ENCODE measurements at places on chromosomes 7 and 10. TPM values are rescaled to one million over a fixed set of nuclear protein-coding genes. Genes with fewer than 3 reads are reported as not detected.
A peak's percentile ranks its signal among the peaks of the same experiment; 100 is the strongest.

COL17A1 gene
- 0.14 TPM for polyA plus RNA-seq

PTN gene
- polyA plus RNA-seq = 187 TPM

DNA sequence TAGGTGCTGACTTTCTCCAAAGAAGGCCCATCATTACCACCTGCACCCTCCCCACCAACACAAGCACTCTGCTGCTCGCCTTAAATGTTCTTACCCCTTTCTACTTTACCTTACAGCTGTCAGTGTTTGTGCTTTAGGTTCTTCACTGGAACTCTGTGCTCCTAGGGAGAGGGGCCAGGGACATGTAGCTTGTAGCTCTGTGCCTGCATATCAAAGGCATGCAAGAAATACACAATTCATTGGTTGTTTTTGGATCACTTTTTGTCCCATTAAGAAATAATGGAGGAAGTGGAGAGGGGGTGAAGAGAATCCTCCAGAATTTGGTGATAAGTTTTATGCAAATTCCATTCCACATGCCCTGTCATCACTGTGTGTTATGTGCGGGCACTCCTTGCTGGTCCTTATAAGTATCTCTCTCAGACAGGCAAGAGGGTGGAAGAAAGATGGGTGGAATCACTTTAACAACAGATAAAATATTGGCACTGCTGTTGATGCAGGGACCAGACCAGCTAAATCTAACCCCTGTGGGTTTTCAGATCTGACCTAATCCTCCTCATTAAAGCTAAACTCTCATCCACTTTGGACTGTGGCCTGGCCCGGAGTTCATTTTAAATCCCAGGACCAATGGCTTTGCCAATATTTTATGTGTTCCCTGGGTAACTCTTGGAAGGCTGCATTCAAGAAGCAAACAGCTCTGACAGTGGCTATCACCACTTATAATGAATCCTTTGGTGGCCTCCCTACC is 375.8 kb upstream of the NFE2L3 start:
- no peak for DNase-seq

DNA sequence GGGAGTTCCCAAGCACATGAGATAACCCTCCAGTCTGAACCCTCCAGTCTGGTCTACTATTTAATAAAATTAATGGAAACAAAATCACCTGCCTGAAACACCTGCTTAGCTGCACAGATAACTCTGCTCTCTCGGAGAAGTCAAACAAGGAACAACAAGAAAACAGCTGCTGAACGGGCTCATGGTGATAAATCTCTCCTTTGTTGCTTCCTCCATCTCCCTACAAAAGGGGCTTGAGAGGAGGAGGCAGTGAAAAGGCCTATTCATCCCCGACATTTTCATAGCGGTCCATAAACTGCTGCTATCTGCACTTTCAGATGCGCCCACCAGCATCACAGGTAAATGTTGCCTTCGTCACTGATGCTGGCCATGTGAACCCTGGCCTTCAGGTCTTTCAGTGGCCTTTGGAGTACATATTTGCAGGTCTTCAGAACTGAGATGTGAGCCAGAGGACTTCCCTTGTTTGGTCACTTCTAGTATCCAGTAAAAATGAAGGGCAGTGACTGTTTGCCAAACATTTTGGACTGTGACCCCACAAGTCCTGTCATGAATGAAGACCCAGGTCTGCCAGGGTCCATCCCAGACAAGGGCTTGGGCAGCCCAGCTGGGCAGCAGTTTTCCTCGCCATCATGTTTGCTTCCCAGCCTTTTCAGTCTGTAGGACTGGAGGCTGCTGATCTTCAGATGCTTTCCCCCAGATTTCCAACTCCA is 15.9 kb downstream of the FKBP6 start:
- no peak for DNase-seq

DNA sequence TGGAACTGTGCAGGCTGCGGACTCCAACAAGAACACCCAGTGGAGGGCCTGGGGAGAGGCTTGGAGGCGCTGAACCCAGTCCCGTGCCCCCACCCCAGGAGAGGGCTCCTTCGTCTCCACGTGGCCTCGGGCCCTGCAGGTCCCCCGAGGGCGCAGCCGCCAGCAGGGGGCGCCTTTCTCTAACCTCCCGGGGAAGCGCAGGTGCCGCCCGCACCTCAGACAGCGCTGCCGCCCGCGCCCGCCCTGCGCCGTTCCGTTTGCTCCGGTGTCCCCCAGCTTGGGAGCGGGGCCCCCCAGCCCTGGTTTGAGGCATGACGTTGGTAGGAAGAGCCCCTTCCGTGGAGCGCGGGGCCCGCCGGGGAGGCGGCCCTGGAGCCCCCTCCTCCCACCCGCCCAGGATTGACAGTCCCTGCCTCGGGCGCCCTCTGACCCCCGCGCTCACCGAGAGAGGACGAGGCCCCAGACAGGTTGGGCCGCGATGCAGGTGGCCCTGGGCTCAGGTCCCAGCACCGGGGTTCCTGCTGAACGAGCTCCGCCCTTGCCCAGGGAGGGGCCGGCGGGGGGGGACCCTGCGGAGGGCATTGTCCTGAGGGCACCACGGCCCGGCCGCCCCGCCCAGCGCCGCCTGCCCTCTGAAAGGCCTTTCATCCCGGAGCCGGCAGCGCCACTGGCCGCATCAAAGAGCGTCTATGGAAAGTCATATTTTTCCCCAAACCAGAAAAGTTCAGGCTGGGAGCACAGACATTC is 42.8 kb downstream of the FOXL3 start:
- DNase-seq = peak; percentile 36

DNA sequence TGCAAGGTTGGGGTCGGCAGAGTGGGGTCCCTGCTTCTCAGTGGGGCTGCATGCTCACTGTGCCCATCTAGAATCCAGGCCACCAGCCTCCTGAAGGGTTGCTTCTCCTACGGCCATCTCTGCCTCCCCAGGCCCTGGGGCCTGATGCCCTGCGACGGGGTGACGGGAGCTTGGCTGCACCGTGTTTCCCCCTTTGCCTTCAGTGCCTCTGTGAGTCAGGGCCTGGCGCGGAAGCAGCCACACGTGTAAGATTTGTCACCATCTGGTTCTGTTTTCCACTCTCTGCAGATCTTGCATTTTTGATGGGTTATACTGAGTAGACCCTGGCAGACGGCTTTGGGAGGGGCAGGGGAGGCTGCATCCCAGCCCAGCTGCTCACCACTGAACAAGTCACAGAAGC is 7.2 kb downstream of the ADAMTS14 start:
- DNase-seq = peak; percentile 16

GRCh38 chr7:139714163-139714901 is 63.5 kb downstream of the HIPK2 start:
- DNase-seq = no peak
